Dermis blood vessel endothelial cell (primary cell): ENCODE measurements at places on chromosomes 3 and 15. TPM values are rescaled to one million over a fixed set of nuclear protein-coding genes. Genes with fewer than 3 reads are reported as not detected.

- DNase-seq, result peak; percentile 91
Observed at GRCh38 chr3:111859061-111859973, at the start of gene PHLDB2. Gene PHLDB2, plus strand, starts transcription at chr3:111859265. Its CDS starts 24,813 bp downstream, at chr3:111884078.

GRCh38 chr3:135127946-135128470, 332.9 kb downstream of the EPHB1 start:
- DNase-seq, result no peak

GRCh38 chr3:46271209-46271745, 29.0 kb downstream of the CCR3 start:
- DNase-seq, result no peak

GRCh38 chr15:88912500-88912921, 668 bp downstream of the MFGE8 start:
- peak; percentile 25 for DNase-seq

GRCh38 chr3:177514611-177515499, 317.6 kb upstream of the TBL1XR1 start:
- no peak for DNase-seq

Gene MNS1
- total RNA-seq, result under 0.01 and 0.74 TPM in 2 replicates

Gene SLC27A2
- 5.1 and 7.1 TPM in 2 replicates for total RNA-seq

DNA sequence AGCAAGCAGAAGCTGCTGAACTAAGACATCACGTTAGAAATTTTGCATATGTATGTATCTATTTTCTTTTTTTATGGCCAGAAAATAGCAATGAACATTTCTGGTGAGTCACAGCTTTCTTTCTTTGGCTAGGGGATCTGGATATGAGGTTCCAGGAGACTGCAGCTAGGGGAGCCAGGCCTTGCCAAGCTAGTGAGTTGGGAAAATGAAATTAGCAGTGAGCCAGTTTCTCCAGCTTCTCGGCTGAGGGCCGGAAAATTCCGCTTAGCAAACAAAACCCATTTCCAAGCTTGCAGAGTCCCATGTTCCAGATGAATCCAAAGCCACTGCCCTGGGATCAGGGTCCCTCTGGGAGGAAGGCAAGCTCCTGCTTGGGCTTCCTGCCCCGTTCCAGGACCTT, 137.6 kb downstream of the SRGAP3 start:
- DNase-seq, result no peak

Gene COL6A6
- total RNA-seq, result not detected in 2 replicates

DNA sequence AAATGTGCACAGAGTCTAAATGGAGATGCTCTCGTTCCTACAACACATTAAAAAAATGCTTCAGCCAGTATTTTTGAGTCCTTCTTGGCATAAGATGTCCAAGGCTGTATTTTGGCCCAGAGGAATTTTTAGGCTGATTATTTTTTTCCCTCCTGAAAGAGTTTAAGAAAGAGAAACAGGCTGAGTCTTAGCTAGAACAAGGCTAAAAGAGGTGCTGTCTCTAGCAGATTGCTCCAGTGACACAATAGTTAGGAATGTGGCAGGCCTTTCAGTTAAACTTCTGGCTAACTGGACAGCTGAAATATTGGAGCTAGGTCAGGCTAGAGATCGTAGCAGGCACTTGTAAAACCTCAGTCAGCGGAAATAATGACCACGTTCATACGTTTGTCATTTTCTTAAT, 271.4 kb upstream of the RARB start:
- peak; percentile 76 for DNase-seq

GRCh38 chr3:63514678-63515077, 137.8 kb upstream of the SNTN start:
- DNase-seq, result no peak

Gene P2RY13
- total RNA-seq, result not detected in 2 replicates

Gene ANKRD34C
- total RNA-seq, result not detected in 2 replicates

DNA sequence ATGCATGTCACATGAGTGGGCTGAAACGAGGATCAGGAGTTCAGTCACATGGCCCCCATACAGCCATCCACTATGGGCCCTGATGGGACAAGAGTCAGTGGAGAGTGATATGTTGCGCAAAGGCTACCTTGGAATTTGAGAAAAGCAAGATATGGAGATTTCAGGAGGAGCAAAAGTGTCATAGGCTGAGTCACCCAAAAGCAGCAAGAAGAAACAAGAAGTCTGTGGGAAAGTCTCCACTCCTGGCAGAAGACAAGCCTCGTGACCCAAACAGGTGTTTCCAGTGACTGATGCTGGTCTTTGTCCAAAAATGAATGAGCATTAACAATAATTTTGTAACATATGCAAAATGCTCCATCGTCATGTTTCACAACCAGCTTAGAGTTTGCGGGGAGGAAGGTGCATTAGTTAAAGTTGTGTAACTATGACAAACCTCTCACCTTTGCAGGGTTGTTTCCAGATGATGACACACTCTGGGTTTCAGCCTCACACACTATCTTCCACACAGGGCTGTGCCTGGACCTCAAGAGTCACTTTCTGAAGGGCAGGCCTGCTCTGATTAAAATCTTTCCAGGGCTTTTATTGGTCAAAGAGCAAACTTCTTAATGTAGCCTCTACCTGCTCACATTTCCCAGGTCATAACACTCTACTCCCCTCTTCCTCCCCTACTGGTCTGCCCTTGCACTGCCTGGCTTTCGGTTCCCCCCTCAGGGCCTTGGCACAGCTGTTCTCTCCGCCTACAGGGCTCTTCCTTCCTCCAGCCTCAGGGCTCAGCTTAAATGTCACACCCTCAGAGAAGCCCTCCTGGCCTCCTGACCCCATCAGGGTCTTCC, 3.9 kb upstream of the DNASE1L3 start:
- peak; percentile 38 for DNase-seq

GRCh38 chr3:80978216-80978969, 783.1 kb downstream of the GBE1 start:
- DNase-seq, result no peak

Gene SLC6A1
- total RNA-seq, result under 0.01 TPM in 1 of 2 replicates, not detected in the other

- DNase-seq, result no peak
Observed at GRCh38 chr15:58387130-58387529, 44.7 kb upstream of the LIPC start.

DNA sequence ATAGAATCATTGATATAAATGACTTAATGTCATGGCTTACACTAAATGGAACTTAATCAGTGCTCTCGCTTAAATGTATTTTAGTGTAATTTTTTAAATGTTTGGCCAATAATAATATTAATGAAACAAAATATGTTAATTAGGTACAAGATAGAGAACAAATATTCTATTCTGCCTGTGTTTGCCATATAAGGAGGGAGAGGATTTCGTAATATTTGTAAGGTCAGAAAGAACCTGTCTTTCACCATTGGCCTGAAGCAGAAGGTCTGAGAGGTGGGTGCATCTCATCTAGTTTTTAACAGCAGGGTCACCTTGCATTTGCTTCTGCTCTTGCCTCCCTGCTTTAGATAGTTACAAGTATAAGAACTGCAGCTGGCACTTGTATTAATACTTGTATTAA, 2.5 kb downstream of the GPR87 start:
- DNase-seq, result no peak

DNA sequence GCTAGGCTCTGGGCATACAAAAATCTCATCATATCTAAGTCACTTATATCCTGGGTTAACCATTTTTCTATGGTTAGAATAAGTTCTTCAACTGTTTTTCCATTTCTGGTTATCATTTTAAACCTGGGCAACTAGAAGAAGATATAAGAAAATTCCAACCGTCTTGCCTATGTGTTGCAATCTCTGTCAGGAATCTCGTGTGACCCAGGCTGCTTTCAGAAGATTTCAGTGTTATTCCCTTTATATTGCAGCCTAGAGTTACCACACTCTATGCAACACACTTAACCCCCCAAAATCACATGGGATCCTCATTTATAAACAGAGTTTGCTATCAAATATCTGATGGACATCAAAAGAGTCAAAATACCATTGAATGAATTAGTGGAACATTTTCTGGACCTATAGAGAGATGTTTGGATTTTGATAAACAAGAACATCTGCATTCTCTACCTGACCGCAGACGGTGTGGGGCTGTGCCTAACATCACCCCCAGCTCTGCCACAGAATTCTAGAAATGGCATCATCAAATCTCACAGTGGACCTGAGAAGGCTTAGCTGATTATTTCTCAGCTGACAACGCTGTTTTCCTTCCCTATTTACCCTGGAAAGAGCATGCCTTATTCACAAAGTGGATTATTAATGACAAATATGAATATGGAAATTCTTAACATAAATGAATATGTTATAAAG, 515.7 kb downstream of the NTRK3 start:
- DNase-seq, result no peak

DNA sequence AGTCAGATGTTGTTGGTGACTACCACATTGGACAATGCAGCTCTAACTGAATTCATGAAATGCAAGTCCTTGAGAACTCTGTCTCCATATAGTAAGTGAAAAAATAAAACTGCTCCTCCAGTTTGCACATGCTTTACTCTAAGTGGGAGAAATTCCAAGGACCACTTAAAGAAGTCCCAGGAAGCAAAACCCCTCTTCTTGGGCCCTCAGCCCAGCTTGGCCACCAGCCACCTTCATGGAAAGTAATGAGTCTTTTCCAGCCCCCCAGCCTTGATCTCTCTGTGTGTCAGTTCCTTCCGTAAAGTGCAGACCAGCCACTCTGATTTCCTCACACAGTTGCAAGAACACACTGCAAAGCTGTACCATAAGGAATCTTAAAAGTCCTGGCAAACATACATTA, 34.5 kb downstream of the DAPK2 start:
- no peak for DNase-seq

Gene EPHA3
- 0.14 TPM in 1 of 2 replicates, not detected in the other for total RNA-seq

- DNase-seq, result no peak
Observed at GRCh38 chr3:129231331-129232119, 17.9 kb upstream of the COPG1 start.

- no peak for DNase-seq
Observed at GRCh38 chr3:197598404-197598980, 42.7 kb upstream of the BDH1 start.

Gene FANCD2OS
- total RNA-seq, result not detected in 2 replicates

GRCh38 chr3:195209083-195209846, 61.7 kb downstream of the XXYLT1 start:
- no peak for DNase-seq

Gene LRRIQ4
- total RNA-seq, result not detected in 2 replicates

DNA sequence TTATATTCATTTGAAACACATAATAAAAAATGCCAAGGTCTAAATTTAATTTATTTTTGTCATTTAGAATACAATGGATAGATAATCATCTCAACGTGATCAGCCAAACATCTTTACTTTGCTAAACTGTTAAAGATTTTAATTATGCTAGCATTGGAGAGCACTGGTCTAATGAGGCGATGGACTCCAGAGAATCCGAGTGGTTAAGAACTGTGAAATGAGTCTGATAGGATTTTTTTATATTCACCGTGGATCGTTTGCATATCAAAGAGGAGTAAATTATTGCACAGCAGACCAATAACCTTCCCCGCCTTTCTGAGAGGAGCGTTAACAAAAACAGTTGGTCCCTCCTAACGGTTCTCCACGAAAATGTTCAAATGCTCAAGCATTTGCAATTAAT, 540.8 kb downstream of the FOXP1 start:
- no peak for DNase-seq

Gene ZDHHC23
- 14.9 and 21.4 TPM in 2 replicates for total RNA-seq

Gene CPEB1
- total RNA-seq, result not detected in 2 replicates

GRCh38 chr3:198079771-198080520, 119.9 kb downstream of the LMLN start:
- peak; percentile 31 for DNase-seq

GRCh38 chr3:54443561-54444161, 321.3 kb downstream of the CACNA2D3 start:
- DNase-seq, result no peak

Gene GLT8D1
- 67.7 and 70.6 TPM in 2 replicates for total RNA-seq

DNA sequence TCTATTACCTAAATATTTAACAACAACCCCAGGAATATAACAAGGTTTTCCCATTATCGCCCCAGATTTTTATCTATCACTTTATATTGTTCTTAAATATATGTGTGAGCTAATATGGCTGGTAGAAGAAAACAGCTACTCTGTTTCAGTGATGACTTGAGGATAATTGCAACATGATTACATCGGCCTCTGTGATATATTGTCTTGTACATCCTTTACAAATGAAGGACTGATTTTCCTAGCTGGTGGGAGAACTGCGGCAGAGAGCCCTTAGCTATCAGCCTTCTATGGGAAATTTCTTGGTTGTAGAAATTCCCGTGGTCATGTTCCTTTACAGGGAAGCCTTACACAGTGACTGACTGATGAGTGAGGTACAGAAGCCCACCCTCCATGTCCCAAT, 110.9 kb upstream of the ZNF717 start:
- DNase-seq, result no peak
